ENCODE measurements at places on chromosomes 11 and 22.

DNA sequence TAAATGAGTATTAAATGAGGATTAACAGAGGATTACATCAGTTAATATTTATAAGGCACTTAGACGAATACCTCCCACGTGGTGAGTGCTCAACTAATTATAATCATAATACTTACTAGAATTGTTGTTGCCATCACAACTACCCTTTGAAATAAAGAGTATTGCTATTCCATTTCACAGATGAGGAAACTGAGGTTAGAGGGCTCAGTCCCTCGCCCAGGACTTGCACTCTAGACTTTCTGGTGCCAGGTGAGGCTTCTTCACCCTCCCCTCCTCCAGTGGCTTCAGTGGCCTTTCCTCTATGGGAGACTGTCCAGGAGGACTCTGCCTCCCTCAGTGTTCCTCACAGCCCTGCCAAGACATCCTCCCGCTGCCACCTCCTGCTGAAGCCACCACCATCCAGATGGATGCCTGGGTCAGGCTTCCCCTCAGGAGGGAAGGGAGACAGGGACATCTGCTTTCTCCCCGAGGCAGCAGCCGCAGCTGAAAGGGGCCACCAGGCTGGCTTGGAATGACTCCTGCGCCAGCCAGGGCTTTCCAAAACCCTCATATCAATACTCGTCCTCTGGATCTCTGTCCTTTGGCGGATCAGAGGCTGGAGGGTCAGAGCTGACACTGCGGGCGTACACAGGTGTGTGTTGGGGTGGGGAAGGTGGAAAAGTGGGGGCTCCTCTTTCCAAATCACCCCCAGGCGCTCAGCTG is 580.1 kb downstream of the BUD13 start:
- DNase-seq, result no peak

DNA sequence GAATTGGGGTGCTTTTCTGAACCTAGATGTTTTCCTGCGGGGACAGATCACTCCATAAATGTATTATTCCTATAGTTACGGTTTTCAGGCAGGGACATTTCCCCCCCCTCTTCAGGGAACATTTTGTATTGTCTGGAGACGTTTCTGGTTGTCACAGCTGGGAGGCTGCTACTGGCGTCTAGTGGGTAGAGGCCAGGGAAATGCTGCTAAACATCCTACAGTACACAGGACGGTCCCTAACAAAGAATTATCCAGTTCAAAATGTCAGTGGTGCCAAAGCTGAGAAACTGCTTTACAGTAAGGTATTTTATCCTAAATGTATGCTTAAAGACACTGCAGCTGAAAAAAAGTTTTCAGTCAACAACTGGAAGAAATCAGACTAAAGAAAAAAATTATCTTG is 19.4 kb downstream of the PIWIL4 start:
- DNase-seq, result no peak

GRCh38 chr11:129720156-129720555 is 95.5 kb upstream of the TMEM45B start:
- no peak for DNase-seq

DNA sequence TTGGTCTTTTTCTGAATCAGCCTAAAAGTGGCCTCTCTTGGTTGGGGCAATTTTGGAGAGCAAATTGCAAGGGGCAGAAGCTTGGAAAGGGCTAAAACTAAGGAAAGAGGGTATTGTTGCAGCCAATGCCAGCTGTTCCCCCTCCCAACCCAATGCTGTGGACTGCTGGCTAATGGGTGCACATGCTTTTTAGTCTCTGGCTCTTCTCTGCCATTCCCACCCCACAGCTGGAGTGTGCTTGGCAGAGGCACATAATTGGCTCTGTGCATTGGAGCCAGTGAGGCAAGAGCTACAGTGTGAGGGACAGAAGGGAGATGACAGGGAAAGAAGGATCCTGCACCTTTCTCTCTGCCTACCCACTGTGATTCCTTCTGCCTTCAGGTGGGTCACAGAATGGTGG is 140.0 kb downstream of the NECTIN1 start:
- DNase-seq, result no peak

DNA sequence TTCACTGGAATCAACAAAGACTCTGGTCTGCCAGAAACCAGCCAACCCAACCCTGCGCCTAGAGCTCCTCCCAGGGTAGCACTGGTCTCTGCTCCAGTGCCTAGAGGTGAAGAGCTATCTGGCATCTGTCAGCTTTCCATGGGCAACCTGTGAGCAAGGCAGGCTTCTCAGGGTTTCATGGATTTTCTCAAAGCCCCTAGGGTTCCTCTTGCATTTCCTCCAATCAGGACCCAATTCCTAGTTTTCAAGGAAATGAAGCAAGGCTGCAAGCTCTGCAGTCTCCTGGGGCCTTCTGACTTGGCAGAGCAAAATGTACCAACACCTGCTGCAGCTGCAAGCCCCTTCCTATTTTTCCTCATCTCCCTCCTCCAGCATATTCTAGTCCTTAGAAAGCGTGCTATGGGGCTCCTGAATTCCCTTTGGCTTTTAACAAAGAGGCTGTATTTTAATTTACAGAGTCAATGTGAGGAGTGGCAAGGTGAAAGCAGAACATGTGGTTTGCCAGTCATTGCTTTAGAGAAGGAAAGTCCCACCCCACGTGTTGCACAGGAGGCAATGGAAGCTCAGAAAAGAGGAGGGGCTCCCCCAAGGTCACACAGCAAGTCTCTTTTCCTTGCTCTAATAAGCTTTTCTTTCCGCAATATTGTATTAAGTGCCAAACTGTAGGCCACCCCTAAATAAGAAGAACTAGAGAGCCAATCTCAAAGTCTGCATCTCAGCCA is 33.0 kb upstream of the RIC3 start:
- no peak for DNase-seq

GRCh38 chr11:111502611-111503010 is 9.6 kb downstream of the BTG4 start:
- DNase-seq, result no peak

- no peak for DNase-seq
These were observed 271.7 kb downstream of the CTTN start for GRCh38 chr11:70669871-70670675.

DNA sequence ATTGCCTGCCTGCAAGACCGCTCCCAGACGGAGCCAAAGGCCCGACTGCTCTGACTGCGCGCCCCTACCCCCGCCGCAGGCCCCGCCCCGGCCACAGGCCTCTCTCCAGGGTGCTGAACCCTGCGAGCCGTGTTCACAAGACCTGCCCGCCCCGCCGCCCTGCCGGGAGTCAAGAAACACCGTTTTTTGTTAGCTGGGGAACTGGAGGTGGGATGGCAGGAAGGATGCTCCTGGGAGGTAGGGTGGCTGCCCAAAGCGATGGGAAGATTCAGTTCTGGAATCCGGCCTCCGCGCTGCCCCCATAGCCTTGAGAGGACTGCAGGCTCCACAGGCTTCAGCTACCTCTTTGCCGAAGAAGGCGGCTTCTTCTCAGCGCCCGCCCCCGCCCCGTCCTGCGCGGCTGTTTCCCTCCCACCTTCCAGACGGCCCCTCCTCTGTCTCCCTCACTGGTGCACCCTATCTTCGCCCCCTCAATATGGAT is 2.7 kb upstream of the PDE2A start:
- no peak for DNase-seq

DNA sequence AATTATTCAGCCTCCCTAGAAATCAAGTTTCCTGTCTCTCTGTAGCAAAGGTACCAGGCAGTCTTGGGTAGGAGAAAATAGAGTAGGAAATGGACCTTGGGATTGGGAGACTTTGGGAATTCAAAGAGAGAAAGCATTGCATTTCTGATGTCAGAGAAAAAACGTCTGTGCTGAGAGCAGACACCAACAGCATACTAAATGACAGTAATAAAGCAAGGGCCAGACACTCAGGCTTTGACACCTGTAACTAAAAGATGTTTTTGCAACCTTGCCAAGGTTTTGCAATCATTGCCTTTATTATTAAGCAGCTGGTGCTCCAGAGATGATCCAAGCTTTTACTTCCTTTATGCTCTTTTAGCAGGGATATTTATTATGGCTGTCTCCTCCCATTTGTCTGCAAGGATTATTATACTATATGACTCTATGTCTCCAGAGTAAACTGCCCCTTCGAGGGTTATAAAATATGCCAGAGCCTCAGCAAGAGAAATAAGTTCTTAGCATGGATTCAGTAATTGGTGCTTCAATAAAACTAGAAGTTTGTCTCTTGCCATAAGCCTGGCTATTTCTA is 85.2 kb upstream of the GRAMD1B start:
- DNase-seq, result no peak

DNA sequence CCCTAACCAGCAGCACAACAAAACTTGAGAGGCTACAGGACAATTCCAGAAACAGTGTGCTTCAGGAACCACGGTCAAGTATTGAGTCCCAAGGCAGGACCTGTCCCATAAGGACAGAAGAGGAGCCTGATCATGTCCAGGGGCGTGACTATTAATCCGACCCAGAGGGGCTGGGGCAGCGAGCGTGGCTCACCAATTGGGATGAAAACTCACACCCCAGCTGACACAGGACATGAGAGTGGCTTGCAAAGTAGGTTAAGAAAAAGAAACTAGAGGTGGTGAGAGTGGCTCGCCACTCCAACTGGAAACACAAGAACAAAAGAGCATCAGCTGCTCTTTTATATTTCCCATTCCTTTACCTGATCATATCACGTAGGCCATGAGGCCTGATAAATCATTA is 16.0 kb upstream of the FEZ1 start:
- DNase-seq, result no peak

DNA sequence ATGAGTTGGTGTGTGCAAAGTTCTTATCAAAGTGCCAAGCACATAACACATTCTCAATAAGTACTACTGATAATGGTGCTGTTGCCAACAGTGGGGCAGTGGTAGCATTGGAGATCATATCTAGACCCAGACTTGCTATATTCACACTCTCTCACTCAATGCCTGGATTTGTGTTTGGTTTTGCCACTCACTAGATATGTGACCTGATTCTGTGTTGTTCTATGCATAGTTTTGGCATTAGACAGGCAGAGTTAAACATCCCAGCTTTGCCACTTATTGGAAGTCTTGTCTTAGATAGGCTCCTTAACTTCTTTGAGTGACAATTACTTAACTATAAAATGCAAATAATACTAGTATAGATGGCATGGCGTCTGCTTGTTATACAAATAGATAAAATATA is 642.6 kb upstream of the CCDC179 start:
- no peak for DNase-seq

DNA sequence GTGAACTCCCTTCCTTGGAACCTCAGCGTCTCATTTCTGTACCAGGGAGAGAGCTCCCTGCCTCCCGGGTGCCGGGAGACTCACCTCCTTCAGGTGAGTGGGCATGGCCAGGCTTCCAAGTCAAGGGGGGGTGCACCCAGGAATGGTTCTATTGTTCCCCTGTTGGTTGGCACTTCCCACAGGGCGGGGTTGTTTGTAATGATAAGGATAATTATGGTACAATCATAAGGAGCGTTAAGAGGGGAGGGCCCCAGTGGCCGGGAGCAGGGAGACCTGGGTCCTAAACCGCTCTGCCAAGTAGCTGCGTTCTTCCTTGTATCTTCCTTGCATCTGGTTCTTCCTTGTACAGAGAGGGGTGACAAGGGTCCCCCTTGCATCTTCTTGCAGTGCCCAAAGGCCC is 79.1 kb downstream of the LRRC32 start:
- no peak for DNase-seq

DNA sequence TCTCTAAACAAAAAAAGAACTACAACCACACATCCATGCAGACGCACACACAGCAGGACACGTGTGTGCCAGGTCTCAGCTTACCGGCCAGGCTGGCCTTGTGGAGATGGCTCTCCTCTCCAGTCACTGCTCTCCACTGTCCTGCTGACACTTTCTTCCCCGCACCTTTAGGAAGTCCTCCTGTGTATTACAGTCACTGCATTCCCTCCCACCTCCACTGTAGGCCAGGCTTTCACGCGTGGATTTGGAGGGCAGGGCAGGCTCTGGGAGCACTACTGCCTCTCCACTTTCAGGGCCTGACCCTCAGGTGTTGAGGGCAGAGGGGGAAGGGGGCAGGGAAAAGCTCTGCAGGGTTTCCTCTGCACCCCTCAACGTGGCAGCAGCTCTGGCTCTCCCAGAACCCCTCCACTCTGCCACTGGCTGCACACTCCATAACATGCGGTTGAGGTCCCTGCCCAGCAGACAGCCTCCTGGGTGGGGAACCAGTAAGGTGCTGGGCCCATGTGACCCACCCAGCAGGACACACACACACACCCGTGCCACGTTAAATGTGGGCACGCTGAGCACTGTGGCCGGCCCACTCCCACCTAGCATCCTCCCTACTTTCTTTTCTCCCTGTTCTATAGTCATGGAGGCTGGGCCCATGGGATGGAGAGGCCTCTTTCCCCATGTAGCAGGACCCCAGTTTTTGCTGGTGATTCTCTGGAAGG is 107.0 kb upstream of the PITPNB start:
- DNase-seq, result no peak

DNA sequence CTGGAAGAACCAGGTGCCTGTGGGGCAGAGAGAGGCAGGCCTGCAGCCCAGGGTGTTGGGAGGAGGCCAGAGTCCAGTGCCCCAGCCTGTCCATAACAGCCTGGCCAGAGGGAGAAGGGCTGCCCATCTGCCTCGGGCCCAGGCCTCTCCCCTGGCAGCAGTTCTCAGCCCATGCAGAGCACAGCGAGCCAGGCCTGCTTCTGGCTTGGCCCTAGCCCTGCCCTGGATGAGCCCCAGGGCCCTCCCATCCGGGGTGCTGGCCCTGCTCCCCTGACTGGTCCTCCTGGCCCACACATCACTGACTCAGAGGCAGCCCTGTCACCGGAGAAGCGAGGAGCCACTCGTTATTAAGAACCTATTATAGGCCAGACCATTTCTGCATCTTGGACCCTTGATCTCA is 19.7 kb upstream of the MYRF start:
- DNase-seq, result no peak

DNA sequence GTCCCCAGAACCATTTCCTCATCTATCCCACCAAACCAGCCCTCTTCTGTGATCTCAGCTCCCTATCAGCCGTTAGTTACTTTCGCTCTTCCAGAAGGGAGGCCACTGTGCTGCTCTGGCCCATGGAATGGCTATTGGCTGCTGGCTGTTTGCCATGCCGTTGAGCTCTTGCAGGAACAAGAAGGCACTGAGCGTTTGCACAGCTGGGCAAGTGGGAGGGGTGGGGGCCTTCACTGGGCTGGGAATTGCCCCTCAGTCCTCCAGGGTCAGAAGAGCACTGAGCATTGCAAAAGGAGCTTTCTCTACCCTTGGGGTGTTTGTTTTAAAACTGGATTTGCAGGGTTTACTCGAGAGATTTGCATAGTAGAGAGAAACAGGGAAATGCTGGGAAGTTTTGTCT is 129.0 kb upstream of the PARVA start:
- DNase-seq, result peak; percentile 61

GRCh38 chr22:46929710-46930204 is 167.3 kb downstream of the TBC1D22A start:
- DNase-seq, result no peak

- no peak for DNase-seq
These were observed 294.1 kb upstream of the MTNR1B start for GRCh38 chr11:92675303-92675702.
